ENCODE measurements at places on chromosomes 16 and 17.

DNA sequence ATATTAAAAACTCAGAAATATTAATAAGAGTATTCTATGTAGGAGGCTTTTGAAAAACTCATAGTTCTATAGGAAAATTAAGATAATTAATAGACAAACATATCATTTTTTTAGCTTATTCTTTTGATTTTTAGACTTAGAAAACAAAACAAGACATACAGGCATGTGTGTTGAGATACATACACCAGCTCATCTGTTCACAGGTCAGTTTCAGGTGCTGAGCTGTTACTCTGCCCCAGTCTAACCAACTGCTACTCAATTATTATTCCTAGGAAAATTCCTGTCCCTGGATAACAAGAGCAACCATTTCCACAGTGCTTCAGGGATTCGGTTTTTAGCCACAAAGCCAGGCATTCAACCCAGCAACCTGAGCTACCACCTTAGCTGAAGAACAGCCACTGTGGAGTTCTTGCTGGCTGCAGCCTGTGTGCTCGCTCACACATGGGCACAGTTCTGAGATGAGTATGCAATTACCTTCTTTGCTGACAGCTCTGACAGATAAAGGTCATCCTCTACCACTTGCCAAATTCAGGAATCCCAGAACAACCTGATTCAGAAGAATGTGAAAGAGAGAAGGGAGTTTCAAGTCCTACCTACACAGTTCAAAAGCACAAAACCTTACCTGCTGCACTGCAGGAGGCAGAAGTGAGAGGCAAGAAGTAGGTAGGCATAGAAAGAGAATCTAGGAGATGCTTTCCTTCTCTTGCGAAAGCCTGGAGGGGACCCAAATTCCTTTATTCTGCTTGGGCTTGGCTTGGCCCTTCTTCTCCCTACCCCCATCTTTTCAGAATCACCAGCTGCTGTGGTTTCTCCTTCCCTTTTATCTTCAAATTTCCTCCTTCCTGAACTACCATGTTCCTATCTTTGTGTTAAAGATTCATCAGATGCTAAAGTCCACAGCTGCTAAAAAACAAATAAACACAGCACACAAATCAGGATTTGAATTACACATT is 62.7 kb downstream of the TEX2 start:
- DNase-seq: peak; percentile 38

- peak; percentile 66 for DNase-seq
Observed at GRCh38 chr17:38748892-38749222, 721 bp upstream of the PCGF2 start.

- DNase-seq: no peak
Observed at GRCh38 chr17:50660887-50661345, 26.2 kb downstream of the ABCC3 start.

GRCh38 chr17:65230040-65230439 is 92.9 kb downstream of the RGS9 start:
- DNase-seq: no peak

DNA sequence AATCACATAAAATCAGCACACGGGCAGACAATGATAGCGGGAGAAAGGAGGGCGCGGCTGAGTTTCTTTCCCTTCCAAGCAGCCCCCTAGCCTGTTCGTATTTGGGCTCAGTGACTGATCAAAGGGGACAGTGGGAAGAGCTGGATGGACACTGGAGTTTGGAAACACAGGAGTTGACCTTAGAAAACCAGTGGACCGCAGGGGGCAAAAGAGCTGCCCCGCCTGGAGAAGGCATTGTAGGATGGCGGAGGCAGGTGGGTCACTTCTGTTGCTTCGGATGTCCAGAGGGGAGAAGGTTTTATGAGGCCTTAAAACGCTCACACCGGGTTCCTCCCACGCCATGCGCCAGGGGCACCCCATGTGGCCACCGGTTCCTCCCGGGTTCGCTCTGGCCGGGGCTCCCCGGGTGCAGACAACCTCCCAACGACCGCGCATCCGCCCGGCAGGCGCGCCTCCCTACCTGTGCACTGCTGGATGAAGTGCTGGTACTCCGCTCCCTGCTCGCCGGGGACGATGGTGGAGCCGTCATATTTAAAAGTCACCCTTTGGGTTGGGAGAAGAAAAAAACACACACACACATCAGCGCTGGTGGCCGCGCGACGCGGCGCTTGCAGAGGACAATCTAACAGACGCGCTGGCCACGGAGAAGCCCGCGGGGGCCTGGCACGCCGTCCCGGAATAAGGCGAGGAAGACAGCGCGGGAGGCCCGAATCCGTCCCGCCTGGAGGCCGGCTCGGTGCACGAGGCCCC is 662 bp downstream of the COTL1 start:
- no peak for DNase-seq

GRCh38 chr17:50944054-50944901 is 78.1 kb upstream of the TOB1 start:
- DNase-seq: peak; percentile 88

DNA sequence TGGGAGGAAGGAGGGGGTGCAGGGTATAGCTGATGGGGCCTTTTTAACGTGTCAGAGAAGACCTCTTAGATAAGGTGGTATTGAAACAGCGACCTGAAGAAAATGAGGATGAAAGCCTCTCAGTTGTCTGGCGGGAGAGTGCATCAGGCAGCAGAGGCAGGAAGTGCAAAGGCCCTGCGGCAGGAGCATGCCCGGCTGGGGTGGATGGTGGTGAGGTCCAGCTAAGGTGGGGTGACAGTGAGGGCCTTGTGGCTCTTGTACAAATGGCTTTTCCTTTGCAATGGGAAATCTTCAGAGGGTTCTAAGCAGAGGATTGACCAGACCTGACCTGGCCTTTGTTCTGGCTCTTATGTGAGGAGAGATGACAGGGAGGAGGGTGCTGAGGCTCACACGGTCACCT is 11.4 kb downstream of the MMP15 start:
- no peak for DNase-seq

DNA sequence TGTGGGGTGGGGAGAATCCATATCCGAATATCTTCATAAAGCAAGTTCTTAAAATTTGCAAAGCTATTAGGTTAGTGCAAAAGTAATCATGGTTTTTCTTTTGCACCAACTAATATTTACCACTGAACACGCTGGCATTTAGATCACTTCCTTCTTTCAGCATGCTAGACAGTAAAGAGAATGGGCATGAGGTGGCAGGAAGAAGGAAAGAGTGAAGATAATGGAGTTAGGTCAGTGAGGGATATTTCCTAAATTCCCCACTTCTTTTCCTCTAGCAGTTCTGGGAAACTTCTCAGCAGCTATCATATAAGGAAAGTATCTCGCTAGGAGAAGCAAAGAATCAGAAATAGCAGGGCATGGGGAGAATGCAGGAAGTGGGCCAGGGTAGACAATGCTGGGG is 39.0 kb downstream of the SLC6A4 start:
- no peak for DNase-seq

- DNase-seq: no peak
Observed at GRCh38 chr16:53692146-53692545, 11.5 kb downstream of the RPGRIP1L start.

GRCh38 chr16:68574479-68574878 is 35.4 kb downstream of the ZFP90 start:
- DNase-seq: no peak

- no peak for DNase-seq
Observed at GRCh38 chr16:3182608-3183444, 5.2 kb upstream of the OR1F1 start.

DNA sequence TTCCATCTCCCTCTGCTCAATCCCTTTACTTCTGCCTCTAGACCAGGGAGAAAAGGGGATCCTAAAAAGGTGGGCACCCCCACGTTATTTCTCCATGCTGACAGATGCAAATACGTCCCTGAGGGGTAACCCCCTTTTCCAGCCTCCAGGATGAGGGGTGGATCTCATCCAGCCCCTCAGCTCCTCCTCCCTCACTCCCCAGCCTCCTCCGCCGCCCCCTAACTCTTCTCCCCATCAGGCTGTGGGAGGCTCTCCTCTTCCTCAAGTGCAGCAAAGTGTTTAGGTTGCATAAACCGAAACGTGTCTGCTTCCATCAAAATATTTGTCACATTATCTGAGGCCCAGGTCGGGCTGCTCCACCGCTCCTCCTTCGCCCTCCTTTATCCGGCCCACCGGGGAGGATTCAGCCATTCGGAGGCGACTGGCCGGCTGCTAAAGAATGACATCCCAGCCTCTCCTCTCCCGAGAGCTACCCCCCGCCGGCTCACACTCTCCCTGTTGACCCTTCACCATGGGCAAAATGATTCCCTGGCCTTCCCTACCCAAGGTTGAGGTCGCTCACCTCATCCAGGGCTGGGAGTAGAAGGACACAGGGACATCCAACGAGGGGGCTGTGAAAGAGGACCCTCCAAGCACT is 1.2 kb upstream of the C1QL1 start:
- no peak for DNase-seq

GRCh38 chr17:29256735-29257466 is 10.2 kb downstream of the CRYBA1 start:
- DNase-seq: no peak

GRCh38 chr17:376936-377863 is 24.6 kb upstream of the RPH3AL start:
- DNase-seq: no peak

- peak; percentile 82 for DNase-seq
Observed at GRCh38 chr17:78716814-78717393, 65.2 kb downstream of the CYTH1 start.

GRCh38 chr16:86193528-86194193 is 294.7 kb downstream of the IRF8 start:
- DNase-seq: no peak

DNA sequence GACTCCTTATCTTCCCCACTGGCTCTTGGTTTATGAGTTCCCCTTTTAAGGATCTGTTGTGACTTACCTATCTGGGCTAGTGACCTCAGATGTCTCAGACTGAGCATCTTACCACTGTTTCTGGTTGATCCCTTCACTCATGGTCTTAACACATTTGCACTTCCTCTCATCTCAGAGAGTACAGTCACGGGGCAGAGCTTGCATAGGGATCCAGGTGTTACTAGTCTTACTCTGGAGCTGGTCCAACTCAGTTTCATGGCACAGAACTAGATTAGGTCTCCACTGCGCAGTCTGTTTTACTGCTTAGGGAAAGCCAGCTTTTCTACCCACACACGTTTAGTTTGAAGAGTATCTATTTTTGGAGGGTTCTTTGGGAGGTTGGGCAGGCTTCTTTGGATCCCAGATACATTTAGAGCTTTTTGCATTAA is 10.2 kb downstream of the GABARAPL2 start:
- no peak for DNase-seq

- DNase-seq: no peak
Observed at GRCh38 chr16:83400234-83400633, 407.5 kb upstream of the HSBP1 start.

- DNase-seq: no peak
Observed at GRCh38 chr16:27344721-27345120, 30.9 kb downstream of the IL4R start.

- no peak for DNase-seq
Observed at GRCh38 chr17:40333781-40334448, 24.9 kb downstream of the RARA start.

GRCh38 chr17:40312131-40312731 is 3.3 kb downstream of the RARA start:
- DNase-seq: no peak

- peak; percentile 74 for DNase-seq
Observed at GRCh38 chr17:68172461-68172954, 75.3 kb upstream of the AMZ2 start.

DNA sequence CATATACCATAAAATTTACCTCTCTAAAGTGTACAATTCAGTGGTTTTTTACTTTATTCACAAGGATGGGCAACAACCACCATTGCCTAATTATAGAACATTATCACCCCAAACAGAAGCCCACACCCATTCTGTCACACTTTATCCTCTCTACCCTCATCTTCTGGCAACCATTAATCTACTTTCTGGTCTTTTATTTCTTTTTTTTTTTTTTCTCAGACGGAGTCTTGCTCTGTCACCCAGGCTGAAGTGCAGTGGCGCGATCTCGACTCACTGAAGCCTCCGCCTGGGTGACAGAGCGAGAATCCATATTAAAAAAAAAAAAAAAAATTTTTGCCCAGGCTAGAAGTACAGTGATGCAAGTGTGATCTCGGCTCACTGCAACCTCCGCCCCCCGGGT is 90.7 kb upstream of the CLEC18B start:
- DNase-seq: no peak

- DNase-seq: no peak
Observed at GRCh38 chr17:81154961-81155360, 10.3 kb upstream of the PVALEF start.

DNA sequence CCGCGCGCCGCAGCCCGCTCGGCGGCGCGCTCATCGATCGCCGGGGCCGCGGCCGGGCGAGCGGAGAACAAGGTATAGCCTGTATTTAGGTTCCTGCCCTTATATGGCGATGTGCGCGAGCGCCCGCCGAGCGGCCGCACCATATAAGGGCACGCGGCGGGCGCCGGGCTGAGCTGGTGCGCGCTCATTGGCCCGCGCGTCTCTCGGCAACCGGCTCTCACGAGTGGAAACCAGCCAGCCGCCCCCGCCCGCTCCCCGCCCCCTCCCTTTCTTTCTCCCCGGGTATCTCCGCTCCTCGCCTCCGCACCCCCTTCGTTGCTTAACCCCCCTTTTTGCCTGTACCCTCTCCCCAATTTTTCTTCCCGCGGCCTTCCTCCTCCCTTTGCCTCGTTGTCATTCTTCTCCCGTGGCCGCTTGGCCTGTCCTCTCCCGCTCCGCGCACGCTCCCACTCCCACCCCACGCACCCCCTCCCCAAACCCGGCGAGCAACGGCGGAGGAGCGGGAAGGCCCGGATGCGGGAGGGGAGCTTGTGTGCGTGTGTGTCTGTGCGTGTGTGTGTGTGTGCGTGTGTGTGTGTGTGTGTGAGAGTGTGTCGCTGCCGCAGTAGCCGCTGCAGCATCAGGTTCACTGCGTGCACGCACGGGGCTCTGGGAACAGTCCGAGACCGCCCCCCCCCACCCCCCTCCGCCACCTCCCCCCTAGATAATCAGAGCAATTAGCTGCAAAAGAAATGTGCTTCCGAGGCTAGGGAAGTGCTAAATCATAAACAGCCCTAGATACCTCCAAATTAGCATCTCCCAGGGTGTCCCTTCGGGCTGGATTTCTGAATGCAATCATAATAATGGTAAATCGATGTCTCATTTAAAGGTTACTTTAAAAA is 13.5 kb upstream of the CBX8 start:
- peak; percentile 94 for DNase-seq

DNA sequence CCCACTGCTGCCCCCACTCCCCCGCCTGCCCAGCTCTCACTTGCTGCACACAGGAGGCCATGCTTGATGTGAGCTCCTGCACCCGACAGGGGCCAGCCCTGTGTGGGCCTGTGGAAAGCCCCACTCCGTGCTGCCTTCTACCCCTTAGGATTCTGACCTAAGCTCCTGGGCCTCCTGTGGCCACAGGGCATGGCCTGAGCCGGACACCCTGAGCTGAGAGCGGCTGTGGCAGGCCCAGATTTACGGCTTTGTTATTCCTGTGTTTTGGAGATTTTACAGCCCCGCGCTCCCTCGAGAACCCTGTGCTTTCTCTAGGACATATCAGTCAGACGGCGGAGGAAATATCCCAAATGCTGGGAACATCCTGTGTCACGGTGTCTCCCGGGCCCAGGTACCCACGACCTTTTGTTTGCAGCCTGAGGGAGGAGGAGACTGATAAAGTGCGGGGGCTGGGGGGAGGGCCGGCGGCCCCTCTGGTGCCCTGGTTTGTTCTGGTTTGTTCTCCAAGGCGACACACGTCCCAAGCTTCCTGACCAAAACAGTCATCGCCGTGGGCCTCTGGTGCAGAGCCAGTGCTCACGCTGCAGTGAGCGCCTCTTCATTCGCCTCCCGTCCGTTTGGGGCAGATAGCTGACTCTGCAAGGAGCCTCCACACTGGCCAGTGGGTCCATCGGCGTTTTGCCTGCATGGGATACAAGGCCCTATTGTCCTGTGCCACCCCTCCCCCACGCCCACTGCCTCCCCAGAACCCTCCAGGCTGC is 363.4 kb downstream of the C16orf95 start:
- DNase-seq: no peak
